ENCODE measurements at places on chromosomes 12 and 14.

- DNase-seq = no peak
Measured at GRCh38 chr12:59040656-59041055, 120.4 kb upstream of the LRIG3 start.

DNA sequence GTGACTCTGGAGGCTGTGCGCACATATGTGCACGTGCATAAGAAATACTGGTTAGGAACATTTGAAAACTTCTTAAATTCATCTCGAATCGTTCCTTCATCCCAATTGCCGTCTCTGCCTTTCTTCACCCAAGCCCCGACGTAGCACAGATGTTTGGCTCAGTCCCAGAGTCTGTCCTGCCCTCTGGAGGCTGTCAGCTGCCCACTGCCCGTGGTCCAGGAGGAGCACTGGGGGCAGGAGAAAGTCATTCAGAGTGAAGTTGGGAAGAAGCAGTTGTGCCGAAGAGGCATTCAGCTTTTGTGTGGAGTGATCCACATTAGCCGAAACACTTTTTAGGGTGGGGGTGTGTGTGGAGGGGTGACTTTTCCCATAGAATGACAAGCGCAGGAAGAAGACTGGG lies 124.9 kb downstream of the TSPAN9 start:
- DNase-seq = no peak

DNA sequence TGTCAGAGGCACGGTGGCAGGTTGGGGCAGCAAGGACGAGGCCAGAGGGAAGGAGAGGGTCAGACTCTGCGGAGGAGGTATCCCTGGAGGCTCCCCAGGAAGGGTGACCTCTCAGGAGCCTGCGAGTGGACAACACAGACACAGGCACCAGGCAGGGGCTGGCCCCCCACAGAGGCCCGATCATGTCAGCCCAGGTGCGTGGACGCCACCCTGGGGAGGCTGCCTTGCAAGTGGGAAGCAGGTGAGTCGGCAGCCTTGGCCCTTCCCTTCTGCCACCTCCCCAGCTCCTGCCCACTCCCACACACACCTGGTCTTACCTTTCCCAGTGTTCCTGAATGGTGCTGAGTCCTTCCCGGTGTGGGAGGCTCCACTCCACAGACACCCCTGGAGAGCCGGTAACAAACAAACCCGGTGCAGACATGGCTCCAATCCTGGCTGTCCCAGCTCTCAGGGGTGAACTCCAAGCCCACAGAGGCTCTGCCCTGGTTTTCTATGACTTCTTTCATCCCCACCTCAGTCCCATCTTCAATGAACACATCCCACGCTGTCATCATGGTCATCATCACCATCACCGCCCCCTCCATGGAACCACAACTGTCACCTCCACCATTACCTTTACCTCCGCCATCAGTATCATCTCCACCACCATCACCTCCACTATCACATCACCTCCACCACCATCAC lies 5.2 kb downstream of the ZBTB42 start:
- no peak for DNase-seq

GRCh38 chr12:56361487-56362129 lies 1.0 kb downstream of the APOF start:
- no peak for DNase-seq

GRCh38 chr12:114636723-114637480 lies 47.1 kb downstream of the TBX3 start:
- DNase-seq = no peak

- DNase-seq = no peak
Measured at GRCh38 chr12:2895051-2895451, 4.4 kb downstream of the TULP3 start.

GRCh38 chr12:97716356-97716755 lies 253.8 kb downstream of the RMST start:
- no peak for DNase-seq

GRCh38 chr12:29176941-29177340 lies 27.9 kb downstream of the FAR2 start:
- no peak for DNase-seq

GRCh38 chr14:68584786-68585185 lies 208.1 kb downstream of the ZFP36L1 start:
- DNase-seq = no peak
